Hepatocyte (in vitro differentiated cells): ENCODE measurements at places on chromosomes 4 and X. TPM values are rescaled to one million over a fixed set of nuclear protein-coding genes. Genes with fewer than 3 reads are reported as not detected.
A peak's percentile ranks its signal among the peaks of the same experiment; 100 is the strongest.

GRCh38 chrX:117059848-117060247 lies 597.1 kb upstream of the CT83 start:
- no peaks in the 10 kb centered on the region for H3K4me1 ChIP-seq
- DNase-seq, result no peak
- H3K27me3 ChIP-seq, result no peaks in the 10 kb centered on the region
- no peak overlapping the region for H3K27ac ChIP-seq

- no peak for DNase-seq
- H3K4me1 ChIP-seq, result peaks cover 9% of the 10 kb centered on the region
- H3K4me3 ChIP-seq, result no peak overlapping the region
- H3K27ac ChIP-seq, result no peak overlapping the region
Measured at GRCh38 chr4:74009307-74009706, 10.8 kb upstream of the CXCL5 start.

- no peaks in the 10 kb centered on the region for H3K27me3 ChIP-seq
- peak overlapping the region; percentile 60 for H3K4me3 ChIP-seq
- H3K36me3 ChIP-seq, result no peaks in the 10 kb centered on the region
- DNase-seq, result peak; percentile 51
- peak overlapping the region; percentile 96 for H3K27ac ChIP-seq
- H3K4me1 ChIP-seq, result peaks cover 4% of the 10 kb centered on the region
Measured at GRCh38 chr4:128810331-128810870, 901 bp downstream of the JADE1 start.

The TMEM47 gene
- 31.2 and 34.1 TPM in 2 replicates for total RNA-seq

DNA sequence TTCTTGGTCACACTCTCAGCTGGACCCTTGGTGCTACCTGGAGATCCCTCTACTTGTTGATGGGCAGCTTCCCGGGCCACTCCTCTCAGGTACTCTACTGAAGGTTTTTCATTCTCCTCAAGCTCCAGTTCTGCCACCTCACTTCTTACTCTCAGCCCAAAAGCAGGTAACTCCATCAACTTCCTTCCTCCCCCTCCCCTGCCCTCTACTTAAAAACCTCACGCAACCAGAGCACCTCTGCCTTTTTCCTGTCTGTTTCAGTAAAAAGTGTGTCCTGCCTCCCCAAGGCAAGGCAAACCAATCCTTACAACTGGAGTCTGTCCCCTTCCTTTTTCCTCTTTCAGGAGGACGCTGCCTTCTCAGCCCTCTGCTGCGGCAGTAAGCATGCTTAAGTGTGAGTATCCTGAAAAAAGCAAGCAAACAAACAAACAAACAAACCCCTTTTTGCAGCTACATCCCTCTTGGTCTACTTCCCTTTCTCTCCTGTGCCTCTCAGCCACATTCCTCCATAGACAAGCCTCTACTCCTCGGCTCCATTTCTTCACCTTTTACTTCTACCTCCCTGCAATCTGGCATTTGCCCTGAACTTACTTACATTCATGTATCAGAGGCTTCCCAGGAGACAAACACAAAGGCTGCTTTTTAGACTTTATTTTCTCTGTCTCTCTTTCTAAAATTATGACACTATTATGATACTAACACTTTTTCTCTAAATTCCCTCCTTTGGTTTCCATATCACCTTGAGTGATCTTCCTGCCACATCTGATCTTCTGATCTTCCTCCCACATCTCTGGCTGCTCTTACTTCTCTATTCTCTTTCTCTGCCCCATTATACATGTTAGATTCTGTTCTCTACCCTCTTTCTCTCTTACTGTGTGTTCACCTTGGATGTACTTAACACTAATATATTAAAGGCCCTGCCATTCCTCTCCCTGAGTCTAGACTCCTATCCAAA lies 5.4 kb downstream of the ALPK1 start:
- peaks cover 3% of the 10 kb centered on the region for H3K4me1 ChIP-seq
- H3K36me3 ChIP-seq, result no peaks in the 10 kb centered on the region
- DNase-seq, result no peak
- H3K27me3 ChIP-seq, result no peaks in the 10 kb centered on the region

The PLXNB3 gene
- total RNA-seq, result 0.27 and 1.4 TPM in 2 replicates

The SORCS2 gene
- total RNA-seq, result 1.6 and 2.4 TPM in 2 replicates

- H3K4me3 ChIP-seq, result no peak overlapping the region
- H3K27me3 ChIP-seq, result no peaks in the 10 kb centered on the region
- no peak overlapping the region for H3K27ac ChIP-seq
- H3K36me3 ChIP-seq, result no peaks in the 10 kb centered on the region
- no peak for DNase-seq
Measured at GRCh38 chr4:26648260-26648659, 64.4 kb downstream of the TBC1D19 start.

DNA sequence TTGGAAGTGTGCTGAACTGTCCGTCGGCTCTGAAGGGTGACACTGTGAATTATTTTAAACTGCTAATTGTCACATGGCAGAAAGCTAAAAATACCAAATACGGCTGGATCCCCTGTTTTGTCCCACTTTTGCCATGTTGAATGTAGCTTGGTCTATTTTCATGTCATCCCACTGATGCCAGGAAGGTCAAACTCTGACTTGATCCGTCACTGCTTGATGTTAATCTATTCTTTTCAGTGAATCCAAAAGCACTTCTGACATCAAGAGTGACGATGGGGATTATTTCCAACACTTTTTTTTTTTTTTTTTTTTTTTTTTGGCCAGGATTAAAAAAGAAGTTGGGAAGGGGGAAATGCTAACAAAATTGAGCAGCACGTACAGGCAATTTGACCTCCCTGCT lies 734.6 kb upstream of the TENM3 start:
- no peaks in the 10 kb centered on the region for H3K36me3 ChIP-seq
- H3K4me1 ChIP-seq, result no peaks in the 10 kb centered on the region
- DNase-seq, result no peak
- H3K27ac ChIP-seq, result no peak overlapping the region
- H3K27me3 ChIP-seq, result peaks cover 8% of the 10 kb centered on the region
- H3K4me3 ChIP-seq, result no peak overlapping the region

The GAB3 gene
- 0.44 and 0.50 TPM in 2 replicates for total RNA-seq

The HPGDS gene
- total RNA-seq, result 0.08 and 1.6 TPM in 2 replicates

DNA sequence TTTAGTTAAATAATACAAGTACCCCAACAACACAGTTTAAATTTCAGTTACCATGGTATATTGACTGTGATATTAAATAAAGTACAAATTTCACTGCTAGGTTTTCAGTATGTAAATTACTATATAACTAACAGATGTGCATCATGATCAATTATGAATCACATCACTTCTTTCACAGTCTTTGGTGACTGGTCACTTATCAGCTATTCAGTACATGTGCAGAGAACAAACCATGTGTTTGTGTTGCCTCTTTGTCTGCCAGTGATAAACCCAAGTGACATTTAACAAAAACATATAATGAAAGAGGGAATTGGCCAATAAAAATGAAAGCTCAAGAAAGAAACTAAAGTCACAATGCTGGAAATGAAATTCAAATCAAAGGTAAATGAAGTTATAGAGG lies 249.3 kb downstream of the CHIC1 start:
- DNase-seq, result no peak
- no peaks in the 10 kb centered on the region for H3K27me3 ChIP-seq
- H3K4me3 ChIP-seq, result no peak overlapping the region
- no peak overlapping the region for H3K27ac ChIP-seq
- H3K36me3 ChIP-seq, result no peaks in the 10 kb centered on the region

DNA sequence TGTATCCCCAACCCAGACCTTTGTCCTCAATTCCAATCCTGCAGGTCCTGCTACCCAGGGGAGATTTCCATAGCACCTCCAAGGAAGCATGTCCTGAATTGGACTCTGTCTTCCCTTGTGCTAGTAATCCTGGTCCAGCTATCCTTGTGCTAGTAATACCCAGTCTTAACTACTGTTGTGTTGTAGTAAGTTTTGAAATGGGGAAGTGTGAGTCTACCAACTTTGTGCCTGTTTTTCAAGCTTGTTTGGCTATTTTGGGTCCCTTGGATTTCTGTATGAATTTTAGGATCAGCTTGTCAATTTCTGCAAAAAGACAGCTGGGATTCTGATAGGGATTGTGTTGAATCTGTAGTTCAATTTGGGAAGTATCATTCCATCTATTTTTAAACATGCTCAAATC lies 51.4 kb downstream of the CD99L2 start:
- DNase-seq, result no peak
- no peak overlapping the region for H3K4me3 ChIP-seq
- H3K36me3 ChIP-seq, result no peaks in the 10 kb centered on the region
- H3K27ac ChIP-seq, result no peak overlapping the region
- no peaks in the 10 kb centered on the region for H3K27me3 ChIP-seq
- no peaks in the 10 kb centered on the region for H3K4me1 ChIP-seq

The NUP54 gene
- total RNA-seq, result 40.9 and 43.3 TPM in 2 replicates
